Stimulated activated CD4-positive, alpha-beta T cell treated with anti-CD3 and anti-CD28 coated beads, Interleukin-4, amount 100 ng/mL, for 4 hours (primary cell): ENCODE measurements at places on chromosomes 12 and 14.

GRCh38 chr14:54474232-54474793 is 14.5 kb downstream of the GMFB start:
- DNase-seq, result no peak

- no peak for DNase-seq
Measured at GRCh38 chr12:124901003-124901402, 13.4 kb downstream of the UBC start.

- DNase-seq, result no peak
Measured at GRCh38 chr12:87660987-87661774, 368.0 kb downstream of the C12orf50 start.

DNA sequence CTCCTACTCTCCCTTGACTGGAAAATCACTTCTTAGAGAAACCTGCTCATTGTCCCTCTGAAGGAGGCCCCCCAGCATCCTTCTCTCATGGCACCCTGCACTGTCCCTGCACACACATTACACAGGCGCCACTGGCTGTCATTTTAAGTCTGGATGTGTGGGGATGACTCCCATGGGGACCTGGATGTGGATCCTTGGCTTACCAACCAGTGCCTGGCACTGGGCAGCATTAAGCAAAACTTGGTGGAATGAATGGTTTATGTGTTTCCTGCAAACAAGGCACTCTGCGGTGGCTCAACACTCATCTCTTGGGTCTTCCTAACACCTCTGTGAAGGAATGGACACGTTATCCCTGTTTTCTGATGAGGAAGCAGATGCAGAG is 162.4 kb downstream of the RBM19 start:
- DNase-seq, result no peak

GRCh38 chr12:12705838-12706520 is 10.0 kb upstream of the GPR19 start:
- peak; percentile 55 for DNase-seq

DNA sequence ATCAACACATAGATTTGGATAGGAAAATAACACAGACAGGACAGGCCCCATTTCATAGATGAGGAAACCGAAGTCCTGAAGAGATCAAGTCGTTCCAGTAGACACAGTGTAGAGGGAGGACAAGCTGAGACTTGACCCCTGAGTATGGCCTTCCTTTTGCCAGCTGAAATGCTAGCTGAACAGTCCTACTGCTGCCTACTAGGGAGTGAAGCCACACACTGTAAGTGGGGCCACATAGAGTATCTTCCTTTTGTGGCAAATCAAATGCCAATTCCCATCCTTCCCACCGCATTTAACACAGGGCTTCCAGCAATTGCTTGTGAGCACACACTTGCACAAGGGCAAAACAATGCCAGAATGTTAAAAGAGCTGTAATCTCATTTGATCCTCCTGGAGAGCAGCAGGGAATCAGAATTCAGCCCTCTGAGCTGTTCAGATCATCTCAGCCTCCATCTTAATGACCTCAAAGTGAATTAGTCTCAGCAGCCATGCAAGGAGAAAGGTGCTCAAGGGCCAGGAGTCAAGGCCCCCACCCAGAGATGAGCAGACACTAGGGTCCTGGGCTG is 380.5 kb downstream of the EMP1 start:
- no peak for DNase-seq

GRCh38 chr14:28468191-28469151 is 298.1 kb upstream of the FOXG1 start:
- no peak for DNase-seq

GRCh38 chr12:15526033-15526432 is 203.7 kb downstream of the PTPRO start:
- no peak for DNase-seq

DNA sequence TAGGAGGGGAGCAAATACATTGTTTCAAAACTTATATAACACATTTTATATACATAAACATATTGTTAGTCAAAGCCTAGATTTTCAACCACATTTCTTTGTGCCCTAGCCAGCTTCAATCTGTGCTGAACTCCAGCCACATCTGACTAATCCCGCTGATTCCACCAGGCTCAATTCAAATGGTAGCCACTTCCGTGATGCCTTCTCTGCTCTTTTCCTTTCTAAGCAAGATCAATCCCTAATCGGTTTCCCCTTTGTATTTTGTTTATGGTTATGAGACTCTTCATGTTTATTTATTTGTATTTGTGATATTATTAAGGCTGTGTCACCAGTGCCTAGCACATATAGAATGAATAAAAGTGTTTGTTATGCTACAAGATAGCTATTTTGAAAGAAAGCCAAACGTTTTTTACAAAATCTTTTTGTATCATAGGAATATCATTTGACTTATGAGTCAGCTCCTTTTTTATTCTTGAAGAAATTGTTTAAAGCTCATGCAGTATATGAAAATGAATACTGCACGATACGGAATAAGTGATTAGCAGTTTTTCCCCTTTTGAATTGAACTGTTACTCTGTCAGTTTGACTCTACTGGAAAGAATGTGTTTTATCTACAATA is 110.2 kb downstream of the PLEKHA5 start:
- no peak for DNase-seq

DNA sequence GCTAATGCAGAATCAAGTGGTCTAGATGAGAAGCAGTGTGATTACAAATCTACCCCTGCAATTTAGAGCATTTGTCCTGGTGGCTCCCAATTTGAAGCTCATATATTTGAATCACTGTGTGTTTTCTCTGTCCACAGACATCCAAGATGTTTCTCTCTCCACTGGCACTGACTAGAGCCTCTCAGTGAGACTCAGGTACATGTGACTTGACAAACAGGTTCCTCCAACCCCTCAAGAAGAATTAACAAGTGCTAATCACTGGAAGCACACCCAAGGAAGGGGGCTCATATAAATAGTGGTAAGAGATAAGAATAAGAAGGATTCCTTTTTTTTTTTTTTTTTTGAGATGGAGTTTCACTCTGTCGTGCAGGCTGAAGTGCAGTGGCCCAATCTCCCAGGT is 20.5 kb downstream of the OR10G2 start:
- no peak for DNase-seq

- DNase-seq, result no peak
Measured at GRCh38 chr14:41606532-41607303, at the start of gene LRFN5. Gene LRFN5 (plus strand): TSS chr14:41606876.

GRCh38 chr12:125099409-125099782 is 34.2 kb downstream of the AACS start:
- no peak for DNase-seq

GRCh38 chr14:94532447-94532846 is 23.2 kb upstream of the SERPINA12 start:
- DNase-seq, result no peak

DNA sequence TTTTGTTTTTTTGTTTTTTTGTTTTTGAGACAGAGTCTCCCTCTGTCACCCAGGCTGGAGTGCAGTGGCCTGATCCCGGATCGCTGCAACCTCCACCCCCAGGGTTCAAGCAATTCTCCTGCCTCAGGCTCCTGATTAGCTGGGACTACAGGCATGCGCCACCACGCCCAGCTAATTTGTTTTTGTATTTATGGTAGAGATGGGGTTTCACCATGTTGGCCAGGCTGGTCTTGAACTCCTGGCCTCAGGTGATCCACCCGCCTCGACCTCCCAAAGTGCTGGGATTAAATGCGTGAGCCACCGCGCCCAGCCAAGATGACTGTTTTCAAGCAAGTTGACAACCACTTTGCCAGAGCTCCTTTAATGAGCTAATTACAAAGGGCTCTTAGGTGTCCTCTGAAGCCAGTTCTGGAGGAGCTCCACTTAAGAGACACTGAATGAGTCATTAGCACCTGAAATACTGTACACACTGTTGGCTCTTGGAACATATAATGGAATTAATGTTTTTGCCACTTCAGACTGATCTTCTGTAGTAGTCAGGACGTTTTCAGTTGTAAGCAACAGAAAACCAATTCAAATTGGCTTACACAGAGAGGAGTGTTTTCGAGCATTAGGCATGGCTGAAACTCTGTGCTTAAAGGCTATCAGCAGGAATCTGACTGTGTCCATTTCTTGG is 55.4 kb upstream of the MED13L start:
- DNase-seq, result no peak

GRCh38 chr12:66587912-66588311 is 91.0 kb downstream of the GRIP1 start:
- no peak for DNase-seq

DNA sequence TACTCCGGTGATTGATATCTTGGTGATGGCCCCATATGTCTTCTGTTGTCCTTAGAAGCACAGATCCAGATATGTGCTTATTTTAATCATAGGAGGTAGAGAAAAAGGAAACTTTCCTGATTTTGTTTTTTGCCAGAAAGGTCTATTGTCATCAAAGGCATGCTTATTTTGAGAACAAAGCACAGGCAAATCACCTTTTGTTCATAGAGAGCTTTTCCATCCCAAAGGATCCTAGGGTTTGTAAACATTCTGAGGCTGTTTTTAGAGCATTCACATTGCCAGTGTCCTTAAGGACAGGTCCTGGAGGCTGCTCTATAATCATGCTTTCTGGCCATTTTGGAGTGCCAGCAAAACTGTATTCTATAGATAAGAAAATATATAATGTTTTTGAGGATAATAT is 148.5 kb upstream of the SEL1L start:
- no peak for DNase-seq

GRCh38 chr12:4052691-4053090 is 179.5 kb upstream of the PARP11 start:
- no peak for DNase-seq

GRCh38 chr14:44384093-44384492 is 123.0 kb downstream of the FSCB start:
- no peak for DNase-seq

DNA sequence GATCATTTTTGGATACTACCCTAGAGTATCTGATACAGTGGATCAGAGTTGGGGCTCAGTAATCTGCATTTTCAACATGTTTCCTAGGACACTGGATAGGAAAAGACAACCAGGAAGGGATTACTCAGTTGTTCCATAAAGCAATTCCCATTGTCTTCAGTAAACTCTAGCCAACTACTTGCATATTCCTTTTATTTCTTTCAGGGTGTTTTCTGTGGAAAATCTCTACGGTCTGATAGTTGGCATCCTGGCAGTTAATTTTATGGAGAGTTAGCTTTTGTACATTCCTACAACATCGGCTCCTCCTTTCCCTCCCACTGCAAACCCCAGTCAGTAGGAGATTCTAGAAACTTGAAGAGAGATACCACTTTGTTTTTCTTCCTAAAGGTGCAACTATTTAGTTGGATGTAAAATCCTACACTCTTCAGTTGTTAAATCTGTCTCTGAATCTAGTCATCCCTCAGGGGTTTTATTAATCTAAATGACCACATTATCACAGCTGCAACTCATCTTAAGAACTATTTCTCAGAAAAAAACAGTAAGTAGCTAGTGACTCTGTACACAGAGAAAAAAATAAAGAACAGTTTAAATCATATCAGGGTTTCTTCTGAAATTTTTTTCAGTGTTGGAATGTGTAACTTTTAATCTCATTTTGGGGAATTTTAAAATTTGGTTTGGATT is 103.9 kb downstream of the PDE3A start:
- DNase-seq, result no peak

GRCh38 chr14:72535485-72535884 is 358.4 kb downstream of the DPF3 start:
- DNase-seq, result no peak

GRCh38 chr14:52380294-52380693 is 66.2 kb downstream of the PTGER2 start:
- DNase-seq, result no peak

DNA sequence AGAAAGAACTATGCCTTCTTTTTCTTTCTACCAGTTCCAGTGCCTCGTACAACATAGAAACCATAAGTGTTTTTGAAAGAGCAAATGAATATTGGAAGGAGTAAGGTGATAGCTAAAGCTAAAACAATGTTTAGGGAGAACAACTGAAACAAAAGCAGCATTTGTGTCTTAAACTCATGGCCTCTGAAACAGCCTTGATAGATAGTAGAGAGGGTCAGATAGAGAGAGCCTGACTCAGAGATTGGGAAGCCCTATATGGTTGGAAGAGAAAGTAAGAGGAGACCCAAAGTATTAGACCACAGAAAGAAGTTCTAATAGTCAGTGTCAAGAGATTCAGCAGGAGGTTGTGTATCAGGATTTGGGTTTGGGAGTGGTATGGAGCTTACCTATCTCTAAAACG is 79.6 kb upstream of the IFNG-AS1 start:
- DNase-seq, result no peak

GRCh38 chr14:71985538-71986189 is 53.4 kb downstream of the RGS6 start:
- DNase-seq, result no peak

GRCh38 chr12:123278101-123278627 is 6.5 kb upstream of the CDK2AP1 start:
- DNase-seq, result no peak

GRCh38 chr12:97292588-97292987 is 170.0 kb upstream of the RMST start:
- no peak for DNase-seq

DNA sequence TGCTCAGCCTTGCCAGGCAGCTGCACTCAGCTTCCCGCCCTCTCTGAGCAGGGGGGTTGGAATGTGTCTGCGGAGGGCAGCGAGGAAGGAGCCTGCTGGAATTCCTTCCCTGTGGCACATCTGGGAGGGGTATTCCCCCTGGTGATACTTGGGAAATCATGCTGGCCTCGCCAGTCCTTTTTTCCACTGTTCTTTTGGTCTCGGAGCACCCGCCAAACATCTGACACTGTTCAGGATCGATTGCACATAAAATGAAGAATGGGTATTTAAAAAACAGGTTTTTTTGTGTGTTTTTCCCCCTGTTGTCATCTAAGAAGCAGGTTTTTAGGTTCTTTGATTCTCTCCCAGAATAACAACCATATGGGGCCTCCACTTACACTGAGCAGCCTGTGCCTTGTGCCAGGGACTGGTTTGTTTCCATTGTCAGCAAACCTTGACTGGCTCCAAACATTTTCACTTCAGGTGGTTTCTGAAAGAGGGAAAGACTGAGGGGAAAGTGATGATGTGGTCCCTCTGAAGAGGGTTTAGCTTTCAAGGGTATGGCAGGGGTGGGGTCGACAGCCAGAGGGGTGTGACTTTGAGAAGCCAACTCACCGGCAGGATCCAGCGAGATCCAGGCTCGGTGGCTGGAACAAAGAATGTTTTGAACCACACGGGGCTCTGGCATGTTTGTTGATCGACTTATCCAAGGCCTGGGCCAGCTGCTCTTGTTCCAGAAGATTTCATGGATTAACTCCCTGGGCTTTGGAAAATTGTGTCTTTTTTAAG is 215.1 kb downstream of the CACNA1C start:
- DNase-seq, result no peak

DNA sequence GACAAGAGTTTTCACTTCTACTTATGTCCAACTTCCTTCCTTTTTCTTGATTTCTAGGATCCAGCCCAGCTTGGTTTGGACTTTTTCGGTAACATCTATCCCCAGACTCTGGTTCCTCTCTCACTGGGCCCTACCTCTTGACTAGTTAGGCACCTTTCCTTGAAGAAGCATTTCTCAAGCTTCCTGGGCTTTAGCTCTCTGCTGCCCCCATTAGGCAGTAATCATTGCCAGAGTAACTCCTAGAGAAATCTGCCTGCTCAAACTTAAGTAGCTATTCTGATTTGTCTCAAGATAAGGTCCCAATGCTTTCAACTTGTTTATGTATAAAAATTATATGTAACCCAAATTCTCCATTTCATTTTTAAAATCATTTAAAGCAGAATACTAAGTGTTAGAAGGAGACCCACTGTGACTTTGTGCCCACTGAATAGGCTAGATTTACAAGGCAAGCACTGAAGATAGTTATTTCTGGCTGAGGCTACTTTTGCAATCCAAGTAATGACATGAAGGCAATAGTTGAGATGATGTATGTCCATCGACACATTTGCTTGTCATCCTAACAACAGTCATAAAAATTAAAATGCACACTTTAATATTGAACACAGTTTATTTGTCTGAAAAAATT is 275.0 kb upstream of the G2E3 start:
- DNase-seq, result no peak
